B cell (primary cell): ENCODE measurements at places on chromosomes 2 and 18. TPM values are rescaled to one million over a fixed set of nuclear protein-coding genes. Genes with fewer than 3 reads are reported as not detected.
A peak's percentile ranks its signal among the peaks of the same experiment; 100 is the strongest.

DNA sequence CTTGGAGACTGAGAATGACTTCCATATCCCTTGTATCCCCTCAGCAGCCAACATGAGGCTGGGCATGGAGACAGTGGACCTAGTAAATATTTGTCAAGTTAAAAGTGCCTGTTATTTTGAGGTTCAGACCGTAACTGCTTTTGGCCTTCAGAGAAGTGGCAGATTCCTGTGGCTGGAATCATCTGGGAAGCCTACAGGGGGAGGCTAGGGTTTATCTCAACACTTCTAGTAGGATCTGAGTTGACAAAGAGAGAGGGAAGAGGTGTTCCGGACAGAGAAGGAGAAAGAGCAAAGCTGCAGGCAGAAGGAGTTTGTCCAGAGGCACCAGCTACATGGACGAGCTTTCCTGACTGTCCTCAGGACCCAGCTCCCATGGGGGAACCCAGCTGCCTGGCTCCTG lies 27.0 kb downstream of the SLC14A2 start:
- H3K4me1 ChIP-seq = no peaks in the 10 kb centered on the region
- H3K4me3 ChIP-seq = no peak overlapping the region
- H3K36me3 ChIP-seq = no peaks in the 10 kb centered on the region
- no peak overlapping the region for H3K27ac ChIP-seq
- H3K27me3 ChIP-seq = no peaks in the 10 kb centered on the region

MARCHF4 gene
- not detected in 2 replicates for polyA plus RNA-seq

DNA sequence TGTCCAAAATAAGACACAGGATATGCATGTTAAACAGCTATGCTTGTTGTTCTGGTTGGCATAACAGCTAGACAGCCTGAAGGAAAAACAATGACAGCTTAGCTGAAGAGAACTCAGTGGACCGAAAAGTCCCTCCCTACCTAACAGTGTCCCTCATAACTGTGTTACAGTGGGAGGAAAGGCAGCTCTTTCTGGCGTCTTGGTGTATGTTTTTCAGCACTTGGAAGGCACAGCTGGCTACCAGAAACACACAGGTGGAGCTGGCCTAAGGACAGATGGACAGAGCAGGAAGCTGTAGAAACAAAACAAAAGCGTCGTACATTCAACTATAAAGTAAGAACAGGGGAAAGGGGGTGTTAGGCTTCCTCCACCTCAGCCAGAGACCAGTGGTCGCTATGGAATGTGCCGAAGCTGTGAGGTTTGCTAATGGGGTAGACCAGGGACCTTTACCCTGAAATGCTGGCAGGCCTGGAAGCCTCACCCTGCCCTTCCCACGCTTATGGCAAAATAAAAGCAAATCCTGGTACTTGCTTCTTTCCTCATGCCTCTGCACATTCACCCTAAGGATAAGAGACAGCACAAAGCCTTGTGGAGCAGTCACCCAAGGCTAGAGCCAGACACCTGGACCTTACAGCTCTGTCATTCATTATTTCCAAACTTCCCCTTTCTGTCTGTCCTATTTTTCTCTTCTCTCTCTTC lies 103.5 kb upstream of the TRIB2 start:
- peaks cover 35% of the 10 kb centered on the region for H3K4me1 ChIP-seq
- DNase-seq = peak; percentile 50
- H3K27me3 ChIP-seq = no peaks in the 10 kb centered on the region
- H3K27ac ChIP-seq = no peak overlapping the region
- H3K4me3 ChIP-seq = no peak overlapping the region
- H3K36me3 ChIP-seq = no peaks in the 10 kb centered on the region

- no peak overlapping the region for H3K27ac ChIP-seq
- no peak overlapping the region for H3K4me3 ChIP-seq
- no peak for DNase-seq
- H3K4me1 ChIP-seq = no peaks in the 10 kb centered on the region
Measured at GRCh38 chr2:235265348-235265965, 228.4 kb upstream of the AGAP1 start.

- no peaks in the 10 kb centered on the region for H3K27me3 ChIP-seq
- H3K4me1 ChIP-seq = no peaks in the 10 kb centered on the region
- no peak for DNase-seq
- no peak overlapping the region for H3K4me3 ChIP-seq
Measured at GRCh38 chr2:26569216-26570082, 71.7 kb downstream of the CIB4 start.

SLC4A3 gene
- 0.04 and 0.16 TPM in 2 replicates for polyA plus RNA-seq

DNA sequence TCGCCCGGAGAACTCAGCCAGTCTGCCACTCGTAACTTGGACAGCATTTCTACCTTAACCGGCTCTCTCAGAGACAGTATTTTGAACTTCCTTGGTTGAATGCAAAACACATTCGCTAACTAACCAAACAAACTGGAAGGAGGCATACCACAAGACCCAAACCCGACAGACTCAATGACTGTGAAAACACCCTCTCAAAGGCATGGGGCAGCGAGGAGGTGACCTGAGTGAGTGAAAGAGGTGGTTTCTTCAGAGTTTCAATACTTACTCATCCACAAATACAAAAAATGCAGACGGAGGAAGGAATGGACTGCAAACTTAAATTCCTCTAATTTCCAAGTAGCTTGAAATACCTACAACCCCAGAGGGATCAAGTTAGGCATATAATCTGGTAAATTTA lies 132.9 kb downstream of the GAREM1 start:
- H3K27me3 ChIP-seq = no peaks in the 10 kb centered on the region
- DNase-seq = no peak
- H3K27ac ChIP-seq = no peak overlapping the region

MARCO gene
- 0.04 TPM in 1 of 2 replicates, not detected in the other for polyA plus RNA-seq

MC5R gene
- polyA plus RNA-seq = not detected in 2 replicates

SNTG2 gene
- 2.1 and 3.1 TPM in 2 replicates for polyA plus RNA-seq

DNA sequence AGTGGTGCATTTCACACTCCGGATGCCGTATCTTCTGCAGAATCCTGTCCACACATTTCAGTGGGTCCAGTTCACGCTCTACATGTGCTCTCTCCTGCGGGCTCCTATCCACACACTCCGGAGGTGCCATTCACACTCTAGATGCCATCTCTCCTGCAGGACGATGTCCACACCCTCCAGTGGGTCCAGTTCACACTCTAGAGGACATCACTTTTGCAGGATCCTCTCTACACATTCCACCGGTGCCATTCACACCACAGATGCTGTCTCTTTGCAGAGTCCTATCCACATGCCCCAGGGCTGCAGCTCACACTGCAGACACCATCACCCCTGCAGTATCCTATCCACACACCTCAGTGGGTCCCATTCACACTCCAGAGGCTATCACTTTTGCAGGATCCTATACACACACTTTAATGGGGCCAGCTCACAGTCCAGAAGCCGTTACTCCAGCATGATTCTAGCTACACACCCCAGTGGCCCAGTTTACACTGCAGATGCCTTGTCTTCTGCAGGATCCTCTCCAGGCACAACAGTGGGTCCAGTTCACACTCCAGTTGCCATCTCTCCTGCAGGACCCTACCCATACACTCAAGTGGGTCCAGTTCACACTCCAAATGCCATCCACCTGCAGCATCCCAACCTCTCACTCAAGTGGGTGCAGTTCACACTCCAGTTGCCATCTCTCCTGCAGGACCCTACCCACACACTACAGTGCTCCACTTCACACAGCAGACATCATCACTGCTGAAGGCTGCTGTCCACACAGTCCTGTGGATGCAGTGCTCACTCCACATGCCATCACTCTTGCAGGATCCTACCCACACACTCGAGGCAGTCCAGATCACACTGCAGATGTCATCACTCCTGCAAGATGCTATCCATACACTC lies 2.1 kb upstream of the PXDN start:
- H3K36me3 ChIP-seq = no peaks in the 10 kb centered on the region
- DNase-seq = no peak
- no peak overlapping the region for H3K4me3 ChIP-seq
- H3K4me1 ChIP-seq = peaks cover 16% of the 10 kb centered on the region

DNA sequence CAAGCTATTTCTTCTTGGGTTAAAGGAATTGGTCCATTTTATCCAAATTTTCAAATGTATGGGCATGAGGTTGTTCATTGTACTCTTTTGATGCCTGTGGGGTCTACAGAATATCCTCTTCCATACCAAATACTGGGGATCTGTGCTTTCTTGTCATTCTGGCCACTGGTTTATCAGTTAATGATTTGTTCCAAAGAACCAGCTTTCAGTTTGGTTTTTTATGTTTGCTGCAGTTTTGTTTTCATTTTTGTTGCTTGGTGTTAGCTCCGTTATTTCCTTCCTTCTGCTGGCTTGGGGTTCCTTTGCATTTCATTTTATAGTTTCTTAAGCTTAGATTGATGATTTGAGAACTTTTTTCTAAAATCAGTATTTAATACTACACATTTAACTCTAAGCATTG lies 45.5 kb downstream of the SLC66A2 start:
- H3K27ac ChIP-seq = no peak overlapping the region
- no peaks in the 10 kb centered on the region for H3K4me1 ChIP-seq
- no peak for DNase-seq
- peaks cover 25% of the 10 kb centered on the region for H3K36me3 ChIP-seq
- no peak overlapping the region for H3K4me3 ChIP-seq

DNA sequence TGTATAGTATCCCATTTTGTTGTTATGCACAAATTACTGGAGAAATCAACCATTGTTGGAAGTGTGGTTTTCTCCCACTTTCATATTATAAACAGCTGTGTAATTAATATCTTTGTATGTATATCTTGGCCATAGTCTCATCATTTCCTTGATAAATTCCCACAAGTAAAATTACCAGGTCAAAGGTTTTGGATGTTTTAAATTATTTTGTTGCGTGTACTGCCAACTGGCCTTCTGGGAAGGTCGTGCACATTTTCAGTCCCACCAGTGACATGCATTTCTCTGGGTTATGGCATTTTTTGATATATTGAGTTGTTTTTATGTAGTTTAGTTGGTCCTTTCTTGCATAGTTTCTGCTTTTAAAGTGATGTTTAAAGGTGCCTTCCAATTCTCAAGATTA lies 41.5 kb downstream of the TSHZ1 start:
- no peak overlapping the region for H3K27ac ChIP-seq
- DNase-seq = no peak
- H3K27me3 ChIP-seq = no peaks in the 10 kb centered on the region
- no peak overlapping the region for H3K4me3 ChIP-seq

- H3K27ac ChIP-seq = no peak overlapping the region
- no peak overlapping the region for H3K4me3 ChIP-seq
- no peaks in the 10 kb centered on the region for H3K27me3 ChIP-seq
- no peaks in the 10 kb centered on the region for H3K4me1 ChIP-seq
- no peaks in the 10 kb centered on the region for H3K36me3 ChIP-seq
Measured at GRCh38 chr2:239970004-239970623, 55.0 kb downstream of the NDUFA10 start.

DNA sequence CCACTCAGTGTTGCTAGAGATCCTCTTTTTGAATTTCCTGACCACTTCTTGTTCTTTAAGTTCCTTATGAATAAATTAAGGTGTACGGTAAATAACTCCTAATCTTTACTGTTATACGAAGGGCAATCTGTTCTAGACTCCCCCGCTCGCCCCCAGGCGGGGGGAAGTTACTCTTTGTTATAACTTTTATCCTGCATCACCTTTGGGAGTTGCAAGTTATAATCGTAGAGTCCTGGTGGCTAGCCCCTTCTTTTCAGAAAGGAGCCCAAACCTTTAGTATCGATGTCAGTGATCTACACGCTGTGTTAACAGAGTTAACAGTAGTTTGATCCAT lies 652 bp downstream of the GCA start:
- peak overlapping the region; percentile 80 for H3K27ac ChIP-seq
- peak overlapping the region; percentile 74 for H3K4me3 ChIP-seq
- DNase-seq = no peak
- H3K4me1 ChIP-seq = peaks cover 16% of the 10 kb centered on the region
- H3K36me3 ChIP-seq = peaks cover 7% of the 10 kb centered on the region

INHBB gene
- 0.03 and 0.04 TPM in 2 replicates for polyA plus RNA-seq

GRCh38 chr2:160482673-160483072 lies 10.9 kb downstream of the RBMS1 start:
- no peak overlapping the region for H3K4me3 ChIP-seq
- H3K36me3 ChIP-seq = no peaks in the 10 kb centered on the region
- H3K4me1 ChIP-seq = no peaks in the 10 kb centered on the region
- no peak overlapping the region for H3K27ac ChIP-seq

FKBP1B gene
- polyA plus RNA-seq = 0.85 and 0.99 TPM in 2 replicates

NPPC gene
- 0.33 TPM in 1 of 2 replicates, not detected in the other for polyA plus RNA-seq

ADRA2B gene
- 0.46 and 1.4 TPM in 2 replicates for polyA plus RNA-seq

- no peaks in the 10 kb centered on the region for H3K27me3 ChIP-seq
- no peaks in the 10 kb centered on the region for H3K36me3 ChIP-seq
- H3K4me3 ChIP-seq = peak overlapping the region; percentile 91
- H3K4me1 ChIP-seq = peaks cover 30% of the 10 kb centered on the region
- no peak for DNase-seq
Measured at GRCh38 chr2:17754773-17755425, 961 bp downstream of the GEN1 start.

SPDYA gene
- 0.09 TPM in 1 of 2 replicates, not detected in the other for polyA plus RNA-seq

DNA sequence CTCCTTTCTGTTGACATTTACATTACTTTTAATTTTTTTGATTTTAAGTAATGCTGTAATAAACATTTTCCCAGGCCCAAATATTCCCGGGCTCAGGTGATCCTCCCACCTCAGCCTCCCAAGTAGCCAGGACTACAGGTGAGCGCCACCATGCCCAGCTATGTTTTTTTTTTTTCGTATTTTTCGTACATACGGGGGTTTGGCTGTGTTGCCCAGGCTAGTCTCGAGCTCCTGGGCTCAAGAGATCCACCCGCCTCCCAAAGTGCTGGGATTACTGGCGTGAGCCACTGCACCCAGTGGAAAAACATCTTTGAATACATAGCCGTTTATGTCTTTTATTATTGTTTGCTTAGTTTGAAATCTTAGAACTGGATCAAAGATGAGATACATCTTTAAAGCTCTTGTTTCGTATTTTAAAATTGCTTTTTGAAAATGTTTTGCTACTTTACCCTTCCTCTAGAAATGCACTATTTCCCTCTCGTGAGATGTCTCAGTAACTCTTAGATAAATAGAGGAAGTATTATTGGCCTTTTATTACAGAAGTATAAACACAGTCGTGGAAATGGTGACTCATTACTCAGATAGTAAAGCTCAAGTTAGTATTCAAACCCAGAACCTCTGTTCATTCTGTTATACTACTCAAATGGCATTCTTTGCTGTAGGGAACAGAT lies 2.4 kb downstream of the SMCHD1 start:
- peaks cover 37% of the 10 kb centered on the region for H3K4me1 ChIP-seq
- H3K36me3 ChIP-seq = peaks cover 11% of the 10 kb centered on the region
- DNase-seq = peak; percentile 65
- H3K27ac ChIP-seq = peak overlapping the region; percentile 94
- H3K27me3 ChIP-seq = no peaks in the 10 kb centered on the region
- H3K4me3 ChIP-seq = peak overlapping the region; percentile 94

- no peak for DNase-seq
- H3K27ac ChIP-seq = no peak overlapping the region
- H3K27me3 ChIP-seq = no peaks in the 10 kb centered on the region
- H3K36me3 ChIP-seq = no peaks in the 10 kb centered on the region
Measured at GRCh38 chr2:14261771-14262170, 370.7 kb upstream of the LRATD1 start.
